ENCODE measurements at places on chromosomes 13 and 19.

DNA sequence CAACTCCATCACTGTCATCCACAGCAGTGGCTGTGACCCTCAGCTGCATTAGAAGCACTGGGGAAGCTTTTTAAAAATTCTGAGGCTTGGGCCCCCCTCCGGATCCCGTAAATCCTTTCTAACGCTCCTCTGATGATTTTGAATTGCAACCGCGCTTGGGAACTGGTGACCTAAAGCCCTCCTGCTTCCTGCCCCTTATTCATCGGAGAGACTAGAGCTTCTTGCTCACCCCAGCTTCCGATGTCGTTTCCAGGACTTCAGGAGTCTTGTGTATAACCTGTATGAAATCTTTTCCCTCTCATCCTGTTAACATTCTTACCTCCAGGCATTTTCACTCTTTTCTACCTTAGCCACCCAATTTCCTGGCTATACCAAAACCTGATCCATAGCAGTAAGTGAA lies 14.8 kb downstream of the ZAR1L start:
- DNase-seq = no peak

DNA sequence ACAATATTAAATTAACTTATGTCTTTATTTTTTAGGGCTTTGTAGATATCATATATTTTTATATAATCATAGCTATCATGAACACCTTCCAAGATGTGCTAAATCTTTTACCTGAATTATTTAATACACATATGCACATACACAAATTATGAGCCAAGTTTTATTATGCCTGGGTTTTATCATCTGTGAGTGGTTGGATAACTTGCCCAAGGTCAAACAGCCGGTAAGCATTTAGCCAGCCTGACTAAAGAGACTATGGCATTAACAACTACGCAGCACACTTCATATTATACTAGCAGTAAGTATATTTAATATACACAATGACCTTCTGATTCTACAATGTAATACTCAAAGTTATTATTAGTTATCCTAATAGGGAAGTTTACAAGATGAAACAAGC lies 132.7 kb downstream of the FREM2 start:
- DNase-seq = no peak

GRCh38 chr13:35514801-35515502 lies 38.5 kb upstream of the MAB21L1 start:
- peak; percentile 65 for DNase-seq

- no peak for DNase-seq
These were observed 229.4 kb downstream of the FGF14 start for GRCh38 chr13:102172406-102172805.

DNA sequence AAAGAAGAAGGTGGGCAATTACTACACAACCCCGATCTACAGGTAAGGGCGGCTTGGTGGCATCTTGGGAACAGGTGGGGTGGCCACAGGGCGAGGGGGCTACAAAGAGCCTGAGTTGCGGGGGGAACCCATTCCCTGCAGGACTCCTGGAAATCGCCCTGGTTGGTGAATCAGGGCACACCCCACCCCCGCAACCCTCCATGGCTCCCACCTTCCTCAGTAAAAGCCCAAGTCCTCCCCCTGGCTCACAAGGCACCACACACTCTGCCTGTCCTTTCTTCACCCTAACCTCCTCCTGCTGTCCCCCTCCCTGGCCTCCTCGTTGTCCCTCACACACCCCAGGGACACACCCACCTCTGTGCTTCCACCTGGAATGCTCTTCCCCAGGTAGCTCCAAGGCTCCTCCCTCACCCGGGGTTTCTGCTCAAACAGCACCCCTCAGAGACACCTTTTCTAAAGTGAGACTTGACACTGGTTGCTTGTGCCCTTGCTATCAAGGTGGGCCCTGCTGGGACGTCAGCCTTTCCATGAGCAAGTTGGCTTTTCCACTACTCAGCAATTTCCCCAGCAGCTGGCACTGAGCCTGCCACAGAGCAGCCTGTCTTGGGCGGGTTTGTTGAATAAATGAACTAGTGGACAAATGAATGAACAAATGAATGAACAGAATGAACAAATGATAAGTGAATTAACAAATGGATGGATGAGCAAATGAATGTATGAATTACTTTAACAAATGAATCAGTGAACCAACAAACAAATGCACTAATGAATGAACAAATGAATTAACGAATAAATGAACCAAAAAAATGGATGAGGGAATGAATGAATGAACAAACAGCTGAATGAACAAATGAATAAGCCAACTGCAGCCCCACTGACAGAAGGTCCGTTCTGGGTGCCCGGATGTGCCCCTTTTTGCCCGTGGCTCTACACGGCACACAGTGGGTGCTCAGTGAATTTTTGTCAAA lies 6.2 kb upstream of the MRI1 start:
- no peak for DNase-seq

DNA sequence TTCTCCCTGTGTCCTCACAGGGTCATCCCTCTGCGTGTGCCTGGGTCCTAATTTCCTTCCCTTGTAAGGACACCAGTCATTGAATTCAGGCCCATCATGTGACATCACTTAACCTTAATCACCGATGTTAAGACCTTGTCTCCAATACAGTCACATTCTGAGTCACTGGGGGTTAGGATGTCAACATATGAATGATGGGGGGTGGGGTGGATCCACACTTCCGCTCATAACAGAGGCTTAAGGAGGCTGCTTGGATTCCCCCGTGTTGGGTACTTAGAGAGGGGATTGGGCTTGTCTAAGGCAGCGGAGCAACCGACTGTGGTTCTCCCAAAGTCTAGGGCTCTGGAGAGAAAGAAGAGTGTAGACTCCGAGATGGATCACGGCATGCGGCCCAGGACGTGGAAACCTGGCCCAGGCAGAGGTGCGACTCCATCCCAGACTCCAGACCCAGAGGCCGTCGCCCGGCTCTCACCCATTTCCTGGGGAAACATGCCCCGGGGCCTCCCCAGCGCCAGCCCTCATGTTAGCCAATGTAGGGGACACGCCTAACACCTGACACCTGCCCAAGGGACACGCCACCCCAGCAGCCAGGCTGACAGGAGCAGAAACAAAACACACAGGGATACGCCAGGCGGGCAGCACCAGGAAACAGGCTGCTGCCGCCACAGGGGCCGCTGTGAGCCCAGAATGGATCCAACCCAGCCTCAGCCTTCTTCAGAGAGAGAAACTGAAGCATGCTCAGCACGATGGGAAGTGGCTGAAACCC lies 17.1 kb upstream of the IGLON5 start:
- DNase-seq = no peak

DNA sequence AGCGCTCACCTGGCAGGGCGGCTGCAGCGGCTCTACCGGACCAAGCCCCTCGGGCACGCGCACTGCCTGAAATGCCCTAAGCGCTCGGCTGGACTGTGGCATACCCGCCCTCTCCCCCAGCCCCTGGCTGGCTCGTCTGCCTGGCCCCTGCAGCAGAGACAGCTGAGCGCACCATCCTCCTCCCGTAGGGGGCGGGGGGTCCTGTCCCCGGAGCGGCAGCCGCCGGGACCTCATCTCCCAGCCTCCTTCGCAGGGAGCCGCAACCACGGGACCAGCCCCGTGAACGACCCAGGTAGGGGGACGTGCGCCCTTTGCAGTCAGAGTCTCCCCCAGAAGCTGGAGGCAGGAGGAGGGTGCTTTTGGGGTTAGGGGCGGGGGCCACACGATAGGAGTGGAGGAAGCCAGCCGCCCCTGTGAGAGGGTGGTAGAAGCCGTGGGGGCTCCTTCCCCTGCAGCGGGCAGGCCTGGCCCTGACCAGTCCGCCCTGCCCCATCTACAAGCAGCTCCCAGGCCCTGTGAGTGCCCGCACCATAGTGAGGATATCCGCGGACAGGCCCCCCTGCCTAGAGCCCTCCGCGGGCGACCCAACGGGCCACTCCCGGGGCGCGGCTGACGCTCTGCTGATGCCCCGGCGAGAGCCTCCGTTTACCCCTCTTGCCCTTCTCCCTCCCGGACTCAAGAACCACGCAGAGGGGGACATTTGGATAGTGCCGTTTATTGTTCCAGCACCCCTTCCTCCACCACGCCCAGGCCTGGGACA lies 34.2 kb downstream of the ZNF787 start:
- DNase-seq = no peak

DNA sequence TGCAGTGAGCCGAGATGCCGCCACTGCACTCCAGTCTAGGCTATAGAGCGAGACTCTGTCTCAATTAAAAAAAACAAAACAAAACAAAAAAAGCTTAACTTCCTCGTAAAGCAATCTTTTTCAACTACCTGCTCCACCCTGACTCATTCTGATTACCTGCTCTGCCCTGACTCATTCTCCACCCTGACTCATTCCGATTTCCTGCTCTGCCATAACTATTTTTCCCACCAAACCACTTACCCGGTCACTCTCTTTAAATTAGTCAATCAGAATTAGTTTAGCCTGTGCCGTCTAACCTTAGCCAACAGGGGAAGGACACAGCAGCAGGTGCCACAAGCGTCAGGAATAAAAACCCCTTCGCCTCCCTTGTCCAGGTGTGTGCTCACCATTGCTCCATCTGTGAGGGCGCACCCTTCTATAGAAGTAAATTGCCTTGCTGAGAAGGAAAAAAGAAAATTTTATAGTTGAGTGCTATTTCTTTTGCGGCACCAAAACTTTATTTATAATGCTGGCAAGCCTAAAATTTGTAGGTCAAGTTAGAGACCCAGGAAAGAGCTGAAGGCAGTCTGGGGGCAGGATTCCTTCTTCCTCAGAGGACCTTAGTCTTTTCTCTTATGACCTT lies 1.7 kb upstream of the IFT88 start:
- DNase-seq = no peak

DNA sequence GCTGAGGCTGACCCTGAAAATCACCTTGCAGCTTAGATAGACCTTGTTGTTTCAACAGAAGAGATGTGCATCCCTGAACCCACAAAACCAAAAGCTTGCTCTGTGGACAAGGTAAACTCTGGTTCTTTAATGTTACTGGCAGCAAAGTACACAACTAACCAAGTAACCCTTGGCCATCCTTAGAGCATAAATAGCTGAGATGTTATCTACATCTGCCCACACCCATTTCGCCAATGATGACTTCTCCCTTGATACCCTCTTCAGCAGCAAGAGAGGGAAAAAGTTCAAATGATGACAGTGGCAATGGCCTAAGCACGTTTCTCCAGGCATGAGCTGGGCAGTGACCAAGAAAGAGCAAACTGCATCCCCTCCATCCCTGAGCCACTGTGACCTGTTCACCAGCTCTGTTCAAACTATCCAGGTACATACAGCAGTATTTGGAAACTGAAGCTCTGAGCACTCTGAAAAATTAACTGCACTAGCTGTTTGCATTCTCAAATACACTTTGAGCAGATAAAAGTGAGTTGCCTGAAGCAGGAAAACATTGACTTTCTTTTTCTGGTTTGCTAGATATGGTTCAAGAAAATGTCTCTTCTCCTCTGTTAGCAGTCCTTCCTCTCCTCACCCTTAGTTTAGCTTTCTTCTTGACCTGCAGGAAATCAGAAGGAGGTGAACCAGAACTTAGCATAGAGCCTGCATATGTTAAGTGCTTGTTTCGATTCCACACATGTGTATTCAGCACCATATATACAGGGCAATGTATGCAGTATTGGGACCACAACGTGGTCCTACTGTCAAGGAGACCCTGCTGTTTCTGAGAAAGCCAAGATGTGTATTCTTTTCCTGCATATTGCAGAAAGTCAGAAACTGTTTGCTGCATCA lies 231.7 kb downstream of the FOXO1 start:
- DNase-seq = no peak

- no peak for DNase-seq
These were observed 46.0 kb upstream of the ZNF681 start for GRCh38 chr19:23804676-23805075.

GRCh38 chr13:39875111-39875987 lies 219.9 kb downstream of the COG6 start:
- DNase-seq = no peak

DNA sequence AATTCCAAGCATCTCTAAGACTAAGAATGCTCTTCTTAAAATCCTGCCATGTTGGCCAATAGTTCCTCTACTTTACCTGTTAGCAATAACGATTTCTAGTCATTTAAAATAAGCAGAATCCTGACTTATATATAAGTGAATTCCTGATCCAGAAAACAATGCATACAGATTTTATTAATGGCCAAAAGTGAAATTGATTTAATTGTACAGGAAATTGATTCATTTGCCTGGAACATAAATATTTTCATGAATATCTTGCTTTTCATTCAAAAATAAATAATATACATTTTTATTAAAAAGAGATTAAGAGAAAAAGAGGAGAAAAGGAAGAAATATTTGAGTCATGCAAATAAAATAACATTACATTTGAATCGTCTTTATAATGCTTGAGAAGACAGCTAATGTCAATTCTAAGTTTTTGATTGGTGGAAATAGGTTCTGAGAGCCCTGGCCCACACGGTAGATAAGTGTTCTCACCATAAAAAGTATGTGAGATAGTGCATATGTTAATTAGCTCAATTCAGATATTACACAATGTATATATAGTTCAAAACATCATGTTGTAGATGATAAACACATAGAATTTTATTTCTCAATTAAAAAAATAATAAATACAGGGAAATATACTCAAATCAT lies 323.2 kb upstream of the MIR17HG start:
- DNase-seq = no peak

DNA sequence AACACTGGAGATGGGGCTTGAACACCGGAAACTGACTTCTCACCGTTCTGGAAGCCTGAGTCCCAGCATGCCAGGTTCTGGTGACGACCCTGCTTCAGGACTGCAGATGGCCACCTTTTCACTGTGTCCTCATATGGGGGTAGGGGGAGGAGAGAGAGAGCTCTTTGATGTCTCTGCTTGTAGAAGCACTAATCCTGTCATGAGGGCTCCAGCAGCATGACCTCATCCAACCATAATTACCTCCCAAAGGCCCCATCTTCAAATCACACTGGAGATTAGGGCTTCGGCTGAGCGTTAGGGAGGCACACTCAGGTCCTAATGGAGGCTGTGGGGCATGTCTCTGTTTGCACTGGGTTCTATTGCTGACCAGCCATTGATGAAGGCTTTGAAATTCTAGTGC lies 255.3 kb downstream of the TEX29 start:
- no peak for DNase-seq

DNA sequence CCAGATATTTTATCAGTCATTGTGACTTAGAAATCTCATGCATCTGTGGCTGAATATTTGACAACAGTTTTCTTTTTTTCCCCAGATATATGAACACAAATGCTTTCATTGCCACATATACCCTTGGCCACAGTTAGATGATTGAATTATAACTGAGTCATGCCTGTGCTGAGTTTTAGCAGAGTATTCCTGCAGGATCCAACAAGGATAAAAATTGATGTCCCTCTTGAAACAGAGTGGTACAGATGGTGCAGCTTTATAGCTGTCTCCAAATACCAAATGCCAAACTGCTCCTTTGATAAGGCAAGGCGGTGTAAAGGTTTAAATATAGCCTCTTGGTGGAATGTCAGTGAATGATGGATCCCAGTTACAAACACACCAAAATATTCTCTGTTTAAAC lies 428.5 kb downstream of the GPC6 start:
- no peak for DNase-seq

DNA sequence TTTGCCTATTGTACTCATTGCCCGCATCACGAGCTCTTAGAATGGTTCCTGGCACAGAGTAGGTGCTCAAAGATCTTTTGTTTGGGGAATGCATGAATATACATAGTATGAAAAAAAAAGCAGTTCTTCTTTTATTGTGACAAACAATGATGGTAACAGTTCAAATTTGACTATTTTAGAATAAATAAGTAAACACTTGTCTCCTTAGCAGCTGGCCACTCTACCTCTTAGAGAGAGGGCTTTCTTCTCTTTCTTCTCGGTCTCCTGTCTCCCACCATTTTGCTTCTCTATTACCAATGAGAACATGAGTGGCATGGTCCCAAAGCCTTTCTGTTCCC lies 639 bp upstream of the SLAIN1 start:
- DNase-seq = no peak

Data from cerebellar nuclear complex (tissue), 1 donor.